ENCODE measurements at places on chromosomes 13 and 19. TPM values are rescaled to one million over a fixed set of nuclear protein-coding genes. Genes with fewer than 3 reads are reported as not detected.

SSC5D gene
- 4.4 TPM for polyA plus RNA-seq

OR7C1 gene
- polyA plus RNA-seq = 0.05 TPM

WDR87 gene
- not detected for polyA plus RNA-seq

COX6B2 gene
- not detected for polyA plus RNA-seq

IFNL1 gene
- not detected for polyA plus RNA-seq
